Kidney capillary endothelial cell (primary cell): ENCODE measurements at places on chromosomes 2 and 18.

- DNase-seq: no peak
Measured at GRCh38 chr2:207873794-207874193, 104.1 kb upstream of the FZD5 start.

DNA sequence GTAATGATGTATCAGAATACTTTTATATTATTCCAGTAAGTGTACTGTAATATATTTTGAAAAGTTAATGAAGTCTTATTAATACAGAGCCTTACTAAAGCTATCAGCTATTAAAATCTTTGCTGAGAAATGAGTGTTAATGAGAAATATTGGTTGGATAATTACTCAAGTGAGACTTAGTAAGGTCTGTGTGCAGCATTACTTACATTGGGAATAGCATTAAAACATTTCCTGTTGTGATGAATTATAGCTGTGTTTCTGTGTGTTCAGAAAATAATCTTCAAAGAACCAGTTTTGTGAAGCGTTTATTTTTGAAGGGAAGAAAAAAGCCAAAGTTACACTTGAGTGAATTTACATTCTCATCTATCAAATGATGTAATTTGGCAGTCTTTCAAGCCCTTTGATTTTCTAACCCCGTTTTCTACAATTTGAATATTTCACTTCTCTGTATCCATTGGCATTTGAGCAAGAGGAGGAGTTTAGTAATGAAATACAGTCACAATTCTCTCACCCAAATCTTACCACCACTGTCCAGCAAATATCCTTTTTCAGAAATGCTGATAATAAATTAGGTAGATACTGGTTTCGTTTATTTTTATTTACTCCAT is 123.5 kb upstream of the BOD1L2 start:
- DNase-seq: no peak

DNA sequence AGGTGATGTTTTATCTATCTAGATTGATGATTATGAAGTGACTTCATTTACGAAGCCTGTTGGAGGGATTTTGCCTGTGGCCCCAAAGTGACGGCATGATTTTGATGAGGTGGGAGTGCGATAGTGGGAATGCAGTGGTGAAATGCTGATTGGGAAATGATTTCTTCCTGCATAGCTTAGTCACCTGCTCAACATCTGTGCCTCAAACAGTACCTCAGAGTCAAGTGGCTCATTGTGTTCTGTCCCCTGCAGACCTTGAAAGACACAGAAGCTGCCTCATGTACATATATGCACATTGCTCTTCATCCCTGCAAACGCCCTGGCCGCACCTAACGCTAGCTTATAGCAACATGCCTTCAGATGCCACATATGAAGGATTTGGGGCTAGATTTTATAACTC is 201.2 kb downstream of the TPGS2 start:
- no peak for DNase-seq

GRCh38 chr2:135674453-135674852 is 67.2 kb upstream of the UBXN4 start:
- no peak for DNase-seq

DNA sequence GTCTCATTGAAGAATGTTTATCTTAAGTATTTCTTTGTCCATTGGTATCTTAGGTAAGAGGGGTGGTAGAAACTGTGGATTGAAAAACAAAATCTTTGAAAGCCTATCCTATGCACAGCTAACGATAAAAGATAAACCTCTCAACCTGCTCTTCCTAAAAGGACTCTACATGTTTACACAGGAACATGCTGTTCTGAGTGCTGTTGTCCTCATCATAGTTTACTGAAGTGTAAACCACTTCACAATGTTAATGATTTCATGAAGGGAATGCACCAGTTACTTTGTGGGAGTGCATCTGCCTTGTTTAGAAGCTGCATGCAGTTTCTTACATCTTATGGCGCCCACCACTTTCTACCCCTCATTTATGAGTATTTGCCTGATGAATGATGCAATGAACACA is 1.2 kb downstream of the ACMSD start:
- no peak for DNase-seq

DNA sequence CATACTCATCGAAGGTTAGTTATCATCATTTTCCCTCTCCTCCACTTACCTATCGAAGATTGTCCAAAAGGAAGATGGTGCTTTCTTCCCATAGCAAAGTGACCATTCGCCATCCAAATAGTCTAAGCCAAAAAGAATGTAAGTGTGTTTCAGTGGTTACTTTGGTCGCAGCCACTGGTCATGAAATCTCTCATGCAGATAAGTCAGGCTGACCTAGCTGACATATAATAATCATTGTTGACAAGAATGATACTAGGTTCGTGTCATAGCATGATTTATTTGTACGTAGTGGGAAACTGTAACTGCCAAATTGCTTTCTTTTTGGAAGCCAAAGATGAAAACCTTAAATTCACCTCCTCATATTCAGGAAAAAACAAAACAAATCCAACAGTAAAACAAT is 89.6 kb upstream of the PMAIP1 start:
- no peak for DNase-seq

DNA sequence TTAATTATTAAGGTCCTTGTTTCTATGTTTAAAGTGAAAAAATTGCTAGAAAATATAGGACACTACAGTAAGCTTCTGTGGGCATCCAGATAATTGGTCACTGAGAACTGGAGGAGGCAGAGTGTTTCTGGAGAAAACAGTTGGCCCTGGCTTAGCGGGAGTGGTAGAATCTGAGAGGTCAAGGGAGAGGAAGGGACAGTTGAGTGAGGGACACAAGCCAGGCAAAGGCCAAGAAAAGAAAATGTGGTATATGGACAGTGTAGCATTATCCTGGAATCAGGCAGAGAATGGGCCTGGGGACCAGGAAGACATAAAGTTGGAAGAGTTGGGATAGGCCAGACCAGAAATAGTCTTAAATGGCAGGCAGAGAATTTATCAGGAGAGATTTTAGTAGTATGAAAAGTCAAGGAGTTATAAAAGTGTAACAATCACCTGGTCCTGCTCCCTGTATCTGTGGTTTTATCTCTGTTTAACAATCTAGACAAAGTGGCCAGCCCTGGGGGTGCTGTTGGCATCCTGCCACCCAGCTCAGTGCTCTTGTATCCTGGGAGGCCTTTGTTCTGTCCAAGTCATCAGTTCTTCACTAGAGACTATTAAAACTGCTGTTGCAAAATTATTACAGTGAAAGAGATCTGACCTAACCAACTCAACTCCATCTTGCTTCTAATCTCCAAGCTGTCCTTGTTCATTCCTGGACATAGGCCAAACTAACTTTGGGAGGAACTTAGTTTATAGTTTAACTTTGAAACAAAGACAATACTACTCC is 15.4 kb upstream of the MSGN1 start:
- DNase-seq: no peak

DNA sequence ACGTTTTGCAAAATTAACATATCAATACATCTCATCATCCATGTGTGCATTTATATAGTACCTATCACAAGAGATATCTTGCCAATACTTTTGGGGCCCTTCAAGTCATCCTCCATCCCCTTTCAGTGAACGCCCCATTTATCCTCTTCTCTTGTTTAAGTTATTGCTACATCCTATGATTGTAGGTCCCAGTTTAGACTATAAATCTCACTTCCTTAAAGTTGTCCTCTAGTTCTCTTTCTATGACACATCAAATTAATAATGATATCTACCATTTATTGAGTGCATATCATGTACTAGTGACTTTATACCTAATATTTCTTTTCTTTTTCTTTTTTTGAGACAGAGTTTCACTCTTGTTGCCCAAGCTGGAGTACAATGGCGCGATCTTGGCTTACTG is 28.8 kb upstream of the FBXO11 start:
- DNase-seq: no peak

DNA sequence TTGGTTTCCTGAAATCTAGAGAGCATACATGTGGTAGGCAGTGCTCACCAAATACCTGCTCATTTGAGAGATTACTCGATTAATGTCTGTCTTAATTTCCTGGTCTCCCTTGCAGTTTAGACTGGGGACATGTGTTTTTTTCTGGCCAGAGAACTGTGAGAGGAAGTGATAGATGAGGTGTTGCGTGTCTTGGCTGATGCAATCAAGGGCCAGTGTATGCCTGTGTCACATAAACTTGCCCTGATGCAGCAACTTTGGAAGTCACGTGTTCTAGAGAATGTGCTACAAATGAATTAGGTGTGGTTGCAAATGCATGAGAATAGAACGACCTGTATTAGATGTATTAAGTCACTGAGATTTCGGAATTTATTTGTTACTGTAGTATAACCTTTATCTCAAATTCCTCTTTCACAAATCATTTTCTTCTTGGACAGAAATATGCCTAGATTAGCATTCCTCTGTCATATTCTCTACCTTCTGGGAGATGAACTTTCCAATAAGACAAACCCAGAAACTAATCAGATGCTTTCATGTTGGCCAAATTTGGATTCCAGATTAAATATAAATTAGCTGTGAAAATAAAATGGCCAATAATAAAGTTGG is 9.9 kb upstream of the IL1A start:
- DNase-seq: peak; percentile 65

DNA sequence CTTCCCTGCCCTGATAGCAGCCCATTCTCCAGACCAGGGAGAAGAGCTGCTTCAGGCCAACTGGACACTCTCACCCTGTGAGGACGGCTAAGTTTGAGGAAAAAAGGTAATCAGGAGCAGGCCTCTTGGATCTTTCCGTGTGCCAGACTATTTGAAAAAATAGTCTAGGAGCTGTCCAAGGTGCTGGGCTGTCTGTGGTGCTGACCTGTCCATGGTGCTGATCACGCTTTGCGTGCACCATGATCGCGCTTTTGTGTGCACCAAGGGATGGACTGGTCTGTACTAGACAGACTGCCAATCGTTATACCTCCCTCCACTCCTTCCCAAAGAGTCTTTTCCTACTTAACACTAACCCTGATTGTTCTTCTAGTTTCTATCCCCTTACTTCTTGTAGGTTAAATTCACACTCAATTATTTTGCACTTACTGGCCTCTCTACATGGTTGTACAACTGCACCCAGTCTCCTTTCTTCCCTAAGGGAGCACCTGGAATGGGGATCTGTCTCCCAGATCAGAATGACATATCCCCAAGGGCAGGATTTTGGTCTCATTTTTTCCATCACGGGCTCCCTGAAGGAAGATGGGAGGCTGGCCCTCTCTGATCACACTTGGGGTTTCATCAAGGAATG is 295.4 kb downstream of the CELF4 start:
- peak; percentile 55 for DNase-seq

DNA sequence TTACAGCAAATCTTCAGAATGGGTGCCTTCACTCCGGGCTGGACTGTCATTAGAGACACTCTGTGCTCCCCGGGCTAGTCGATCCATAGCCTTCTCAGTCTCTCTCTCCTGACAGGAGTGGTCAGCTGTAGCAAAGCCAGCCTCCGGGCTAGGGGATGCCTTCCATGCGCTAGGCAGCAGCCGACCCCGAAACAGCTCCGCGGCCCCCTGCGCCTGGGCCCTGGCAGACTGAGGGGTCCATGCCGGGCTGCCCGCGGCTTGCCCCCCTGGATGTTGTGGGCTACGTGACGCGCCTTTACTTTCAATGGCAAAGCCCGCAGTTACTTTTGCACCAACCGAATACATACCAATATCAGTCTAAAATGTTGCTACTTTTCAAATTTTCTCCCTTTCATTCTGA is 1447.2 kb downstream of the LRP1B start:
- DNase-seq: no peak

GRCh38 chr2:230902180-230902899 is 22.7 kb downstream of the GPR55 start:
- peak; percentile 48 for DNase-seq

- DNase-seq: no peak
Measured at GRCh38 chr2:65031341-65032018, 24.7 kb upstream of the CEP68 start.

DNA sequence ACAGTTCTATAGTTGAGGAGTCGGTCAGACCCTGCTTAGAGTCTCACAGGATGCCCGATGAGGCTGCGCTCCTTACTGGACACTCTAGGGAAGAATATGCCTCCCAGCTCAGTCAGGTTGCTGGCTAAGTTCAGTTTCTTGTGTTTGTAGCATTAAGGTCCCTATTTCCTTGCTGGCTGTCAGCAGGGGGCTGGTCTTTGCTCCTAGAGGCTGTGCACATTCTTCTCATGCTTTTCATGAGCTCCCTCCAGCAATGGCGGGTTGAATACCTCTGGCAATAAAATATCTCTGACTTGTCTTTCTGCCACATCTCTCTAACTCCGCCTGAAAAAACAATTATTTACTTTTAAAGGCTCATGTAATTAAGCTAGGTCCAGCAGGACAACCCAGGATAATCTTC is 79.4 kb upstream of the DNAJC10 start:
- DNase-seq: no peak

DNA sequence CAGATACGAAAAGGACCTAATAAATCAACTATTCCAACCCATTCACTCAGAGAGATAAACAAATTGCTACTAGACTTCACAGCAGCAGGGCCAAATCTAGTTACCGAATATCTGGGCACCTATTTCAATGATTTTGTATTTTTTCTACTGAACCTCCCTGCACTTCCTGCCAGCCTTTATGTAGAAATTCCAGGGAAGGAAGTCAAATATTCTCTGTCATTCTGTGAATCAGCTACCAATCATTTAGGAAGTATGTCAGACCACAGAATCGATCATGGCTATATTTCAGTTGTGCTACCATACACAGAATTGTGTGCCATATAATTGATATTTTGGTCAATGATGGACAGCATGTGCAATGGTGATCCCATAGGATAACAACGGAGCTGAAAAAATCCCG is 109.6 kb upstream of the SPOPL start:
- DNase-seq: peak; percentile 22

GRCh38 chr2:208595386-208596275 is 189.0 kb downstream of the PTH2R start:
- no peak for DNase-seq

GRCh38 chr18:39425172-39425850 is 1859.7 kb upstream of the CELF4 start:
- DNase-seq: no peak

GRCh38 chr2:105570757-105571156 is 171.9 kb upstream of the FHL2 start:
- DNase-seq: no peak

GRCh38 chr18:2848247-2849246 is 1.7 kb downstream of the EMILIN2 start:
- DNase-seq: no peak

- no peak for DNase-seq
Measured at GRCh38 chr2:237438080-237438940, 24.3 kb upstream of the COL6A3 start.

DNA sequence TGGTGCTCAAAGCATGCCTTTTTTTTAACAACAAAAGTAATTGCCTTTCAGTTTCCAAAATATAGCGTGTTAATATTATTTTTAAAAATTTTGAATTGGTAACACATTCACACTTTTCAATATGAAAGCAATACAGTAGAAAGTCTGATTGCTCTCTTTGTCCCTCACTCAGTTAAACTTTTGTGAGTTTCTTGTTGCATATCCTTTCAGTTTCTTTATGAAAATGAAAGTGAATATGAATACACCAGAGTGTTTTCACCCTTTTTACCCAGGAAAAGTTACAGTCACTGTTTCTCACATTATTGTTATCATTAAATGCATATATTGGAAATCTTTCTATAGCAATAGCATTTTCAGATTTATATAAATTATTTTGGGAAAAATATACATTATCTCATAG is 377.4 kb upstream of the CRIM1 start:
- DNase-seq: no peak

DNA sequence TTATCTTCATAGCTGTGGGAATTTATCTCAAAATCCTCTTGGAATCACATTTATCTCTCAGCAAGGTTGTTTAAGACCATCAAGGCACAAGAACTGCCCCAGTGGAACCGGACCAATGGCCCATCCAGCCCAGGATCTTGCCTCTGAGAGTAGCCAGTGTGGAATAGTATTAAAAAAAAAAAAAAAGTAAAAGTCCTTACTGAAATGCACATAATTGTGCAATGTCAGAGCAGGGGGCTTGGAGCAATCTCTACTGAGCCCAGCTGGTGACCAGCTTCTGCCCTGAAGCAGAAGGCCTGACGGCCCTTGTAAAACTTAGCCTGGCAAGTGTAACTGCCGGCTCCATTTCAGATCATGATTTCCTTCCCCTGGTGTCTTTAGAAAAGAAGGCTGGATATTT is 355.6 kb upstream of the PIK3C3 start:
- DNase-seq: no peak
